Lower lobe of right lung (tissue), 2 donors: ENCODE measurements at places on chromosomes 7 and 10. TPM values are rescaled to one million over a fixed set of nuclear protein-coding genes. Genes with fewer than 3 reads are reported as not detected.

The HOXA11 gene
- not detected for total RNA-seq

The ANXA8L1 gene
- total RNA-seq = 15.7 TPM

The SEMA3D gene
- 8.0 TPM for total RNA-seq

The PRF1 gene
- total RNA-seq = 29.5 TPM

The NOS3 gene
- 15.1 TPM for total RNA-seq

The ZSCAN21 gene
- 8.4 TPM for total RNA-seq

The CAV1 gene
- 531 TPM for total RNA-seq

The TAS2R5 gene
- 2.2 TPM for total RNA-seq

The CPXM2 gene
- 6.3 TPM for total RNA-seq

The COL17A1 gene
- total RNA-seq = 0.32 TPM

The SGCE gene
- total RNA-seq = 47.1 TPM

The DPCD gene
- total RNA-seq = 12.9 TPM

The RAMP3 gene
- 183 TPM for total RNA-seq

- DNase-seq = no peak
Observed at GRCh38 chr10:122541541-122542002, 19.0 kb upstream of the DMBT1 start.

DNA sequence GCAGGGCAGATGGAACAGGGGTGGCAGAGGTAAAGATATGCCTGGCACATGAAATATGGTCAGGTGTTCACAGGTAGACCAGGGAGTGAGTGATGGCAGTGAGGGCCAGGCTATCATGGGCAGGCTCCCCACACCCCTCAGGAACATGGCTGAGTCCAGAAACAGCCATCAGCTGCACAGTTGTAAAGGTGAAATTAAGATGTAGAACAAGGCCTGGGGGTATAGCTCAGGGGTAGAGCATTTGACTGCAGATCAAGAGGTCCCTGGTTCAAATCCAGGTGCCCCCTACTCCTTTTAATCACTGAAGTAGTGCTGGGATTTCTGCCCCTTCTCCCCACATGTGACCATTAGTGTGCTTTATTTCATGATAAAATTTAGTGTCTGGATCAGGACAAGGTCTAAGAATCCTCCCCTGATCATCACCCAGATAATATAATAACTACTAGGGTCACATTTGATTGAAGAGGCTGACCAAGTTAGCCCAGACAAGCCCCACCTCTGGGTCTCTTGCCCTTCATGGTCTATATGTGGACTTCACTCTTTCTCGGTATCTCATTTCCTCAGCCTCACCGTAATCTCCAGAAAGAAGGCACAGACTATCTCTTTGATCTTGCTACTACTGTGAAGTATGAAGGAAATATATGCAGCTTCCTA is 69.0 kb downstream of the ZNF783 start:
- DNase-seq = no peak

DNA sequence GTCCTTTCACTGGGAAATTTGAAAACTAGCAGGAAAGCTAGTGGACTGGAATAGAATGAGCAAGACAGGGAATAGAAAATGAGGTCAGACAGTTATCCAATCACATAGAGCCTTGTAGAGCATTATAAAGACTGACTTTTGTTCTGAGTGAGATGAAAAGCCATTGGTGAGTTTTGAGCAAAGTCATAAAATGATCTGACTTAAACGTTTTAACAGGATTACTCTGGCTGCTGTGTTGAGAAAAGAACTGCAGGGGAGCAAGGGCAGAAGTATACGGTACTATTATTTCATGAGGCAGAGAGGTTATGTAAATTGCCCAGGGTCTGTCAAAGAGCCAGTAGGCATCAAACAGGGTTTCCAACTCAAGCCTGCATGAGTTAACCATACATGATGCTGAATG is 393.4 kb downstream of the TFEC start:
- DNase-seq = no peak

- DNase-seq = peak; percentile 23
Observed at GRCh38 chr10:71249996-71250395, 37.6 kb downstream of the UNC5B start.

DNA sequence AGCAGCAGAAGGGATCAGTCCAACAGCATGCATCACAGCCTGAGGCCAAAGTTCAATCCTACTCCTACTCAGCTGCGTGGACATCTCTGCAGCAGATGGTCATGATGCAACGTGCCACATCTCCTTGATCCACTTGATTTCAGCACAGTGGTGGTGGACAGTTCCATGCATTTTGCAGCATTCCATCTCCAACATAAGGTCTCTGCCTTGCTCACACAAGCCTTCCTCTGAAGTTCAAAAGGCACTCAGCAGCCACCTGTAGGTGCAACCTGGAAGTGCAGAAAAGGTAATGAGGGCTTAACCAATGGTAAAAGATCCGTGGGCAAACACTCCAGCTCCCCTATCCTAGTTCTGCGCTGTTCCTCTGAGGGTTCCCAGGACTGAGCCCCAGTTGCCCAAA is 57.5 kb upstream of the CHCHD3 start:
- no peak for DNase-seq

DNA sequence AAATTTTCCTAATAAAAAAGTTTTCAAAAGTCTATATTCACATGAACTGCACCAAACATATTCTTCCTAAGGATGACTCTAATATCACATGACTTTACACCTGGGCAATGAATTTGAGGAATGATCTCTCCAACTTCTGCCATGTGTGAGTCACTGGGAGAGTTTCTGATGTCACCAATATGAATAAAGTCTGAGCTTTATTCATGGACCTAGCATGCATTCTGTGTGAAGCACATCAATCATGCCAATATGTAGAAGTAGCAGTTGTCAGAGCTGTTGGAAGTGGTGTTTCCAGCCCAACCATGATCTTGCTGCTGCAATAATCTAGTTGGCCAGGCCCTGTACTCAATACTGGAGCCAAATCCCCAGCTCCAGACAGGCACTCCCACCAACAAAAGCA is 91.7 kb upstream of the IFRD1 start:
- no peak for DNase-seq

GRCh38 chr7:40586197-40586596 is 451.4 kb downstream of the SUGCT start:
- DNase-seq = no peak

- DNase-seq = no peak
Observed at GRCh38 chr7:68256295-68256694, 1259.7 kb downstream of the TYW1 start.

DNA sequence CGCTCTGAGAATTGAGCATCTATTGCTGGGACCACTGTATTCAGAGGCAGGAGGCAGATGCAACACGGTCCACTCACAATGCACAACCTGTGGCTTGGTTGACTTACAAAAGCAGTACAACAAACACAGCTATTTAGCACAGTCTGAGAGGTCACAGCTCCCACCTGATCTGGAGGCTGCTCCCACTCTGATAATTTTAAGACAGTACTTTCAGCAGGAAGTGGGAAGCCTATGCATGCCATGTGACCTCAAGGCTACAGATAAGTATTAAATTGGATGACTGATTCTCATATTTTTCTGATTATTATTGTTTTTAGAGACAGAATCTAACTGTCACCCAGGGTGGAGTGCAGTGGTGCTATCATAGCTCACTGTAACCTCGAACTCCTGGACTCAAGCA is 659.3 kb downstream of the PARD3 start:
- no peak for DNase-seq

GRCh38 chr10:110151467-110151866 is 55.9 kb upstream of the MXI1 start:
- peak; percentile 60 for DNase-seq

GRCh38 chr10:97895915-97896314 is 46.3 kb downstream of the GOLGA7B start:
- DNase-seq = no peak

GRCh38 chr7:35792472-35792871 is 8.4 kb upstream of the SEPTIN7 start:
- DNase-seq = no peak

DNA sequence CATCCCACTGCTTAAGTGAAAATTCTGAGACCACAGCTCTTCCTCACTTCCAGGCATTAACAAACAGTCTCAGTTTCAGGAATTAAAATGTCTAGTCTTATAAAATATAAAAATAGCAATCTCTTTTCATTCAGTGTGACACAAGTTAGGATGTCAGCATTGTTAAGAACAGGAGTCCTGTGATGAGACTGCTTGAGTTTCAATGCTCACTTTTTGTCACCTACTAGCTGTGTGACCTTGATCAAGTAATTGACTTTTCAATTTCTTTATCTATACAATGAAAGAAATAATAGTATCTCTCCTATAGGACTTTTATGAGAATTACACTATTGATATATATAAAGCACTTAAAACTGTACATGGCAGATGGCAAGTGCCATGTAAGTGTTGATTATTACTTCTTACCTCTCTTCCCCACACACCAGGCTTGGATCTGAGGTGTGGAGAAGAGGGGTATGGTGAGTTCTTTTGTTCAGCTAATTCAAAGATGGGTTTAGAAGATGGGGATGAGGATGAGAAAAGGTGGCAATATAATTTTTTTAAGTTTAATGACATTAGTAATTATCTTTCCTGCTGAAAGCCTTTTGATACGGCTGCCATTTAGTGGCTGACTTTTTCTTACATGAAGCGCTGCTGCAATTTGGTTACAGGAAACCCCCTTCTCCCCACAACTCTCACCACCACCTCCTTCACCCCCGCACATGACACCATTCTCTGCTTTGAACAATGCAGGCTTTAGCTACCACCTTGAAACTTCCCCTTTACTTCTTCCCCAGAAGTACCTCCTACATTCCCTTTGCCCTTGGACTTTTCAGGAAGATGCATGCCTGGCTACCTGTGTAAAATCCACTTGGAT is 20.8 kb upstream of the HYAL4 start:
- DNase-seq = no peak

GRCh38 chr7:143361552-143362130 is 872 bp downstream of the FAM131B start:
- no peak for DNase-seq

DNA sequence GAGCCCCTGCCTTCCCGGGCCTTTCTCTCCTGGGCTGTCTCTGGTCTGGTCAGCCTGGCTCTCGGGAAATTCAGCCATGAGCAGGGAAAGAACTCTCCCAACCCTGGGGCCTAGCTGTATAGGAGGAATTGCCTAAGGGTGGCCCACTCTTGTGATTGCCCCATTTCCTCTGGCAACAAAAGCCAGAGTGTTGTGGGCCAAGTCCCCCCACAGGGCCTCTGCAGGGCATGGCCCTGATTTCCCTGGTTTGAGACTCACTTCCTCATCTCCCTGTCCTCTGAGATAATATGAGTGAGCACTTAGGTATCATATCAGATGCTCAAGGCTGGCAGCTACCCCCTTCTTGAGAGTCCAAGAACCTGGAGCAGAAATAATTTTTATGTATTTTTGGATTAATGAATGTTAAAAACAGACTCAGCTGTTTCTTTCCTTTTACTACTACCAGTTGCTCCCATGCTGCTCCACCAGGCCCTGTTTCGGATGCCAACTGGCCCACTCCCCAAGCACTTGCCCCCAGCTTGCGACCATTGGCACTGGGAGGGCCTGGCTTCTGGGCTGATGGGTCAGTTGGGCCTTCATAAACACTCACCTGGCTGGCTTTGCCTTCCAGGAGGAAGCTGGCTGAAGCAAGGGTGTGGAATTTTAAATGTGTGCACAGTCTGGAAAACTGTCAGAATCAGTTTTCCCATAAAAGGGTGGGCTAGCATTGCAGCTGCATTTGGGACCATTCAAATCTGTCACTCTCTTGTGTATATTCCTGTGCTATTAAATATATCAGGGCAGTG is 11.4 kb downstream of the IRF5 start:
- DNase-seq = no peak

DNA sequence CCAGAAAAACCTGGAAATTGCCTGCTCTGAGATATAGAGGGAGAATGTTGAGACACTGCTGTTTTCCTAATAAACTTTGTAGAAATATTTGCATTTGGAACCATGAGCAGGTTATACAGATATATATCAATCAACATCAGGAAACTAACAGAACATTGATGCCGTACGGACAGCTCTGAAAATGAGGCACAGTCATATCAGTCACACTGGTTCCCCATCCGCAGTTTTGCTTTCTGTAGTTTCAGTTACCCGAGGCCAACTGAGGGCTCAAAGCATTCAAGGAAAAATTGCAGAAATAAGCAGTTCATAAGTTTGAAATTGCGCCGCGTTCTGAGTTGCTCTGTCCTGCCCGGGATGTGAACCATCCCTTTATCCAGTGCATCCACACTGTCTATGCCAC is 137.9 kb downstream of the KLF6 start:
- no peak for DNase-seq

DNA sequence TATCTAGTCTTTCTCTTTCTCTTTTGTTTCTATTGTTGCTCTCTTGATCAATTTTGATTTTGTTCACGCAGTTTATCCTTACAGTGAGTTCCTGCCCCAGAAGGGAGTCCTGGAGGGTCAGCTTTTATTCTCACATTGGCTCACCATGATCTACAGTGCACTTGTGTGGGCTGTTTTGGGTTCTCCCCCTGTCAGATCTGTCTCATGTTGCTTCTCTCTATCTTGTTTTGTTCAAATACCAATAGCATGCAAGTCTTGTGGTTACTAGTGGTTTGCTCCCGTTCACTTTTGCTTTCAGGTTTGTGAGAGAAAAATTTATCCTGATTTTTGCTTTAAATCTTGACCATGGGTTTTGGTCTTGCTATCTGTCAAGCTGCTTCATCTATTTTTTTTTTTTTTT is 74.3 kb downstream of the PTN start:
- no peak for DNase-seq

GRCh38 chr7:156722043-156722826 is 81.7 kb downstream of the RNF32 start:
- no peak for DNase-seq

GRCh38 chr10:117264782-117265181 is 23.9 kb downstream of the SLC18A2 start:
- no peak for DNase-seq

DNA sequence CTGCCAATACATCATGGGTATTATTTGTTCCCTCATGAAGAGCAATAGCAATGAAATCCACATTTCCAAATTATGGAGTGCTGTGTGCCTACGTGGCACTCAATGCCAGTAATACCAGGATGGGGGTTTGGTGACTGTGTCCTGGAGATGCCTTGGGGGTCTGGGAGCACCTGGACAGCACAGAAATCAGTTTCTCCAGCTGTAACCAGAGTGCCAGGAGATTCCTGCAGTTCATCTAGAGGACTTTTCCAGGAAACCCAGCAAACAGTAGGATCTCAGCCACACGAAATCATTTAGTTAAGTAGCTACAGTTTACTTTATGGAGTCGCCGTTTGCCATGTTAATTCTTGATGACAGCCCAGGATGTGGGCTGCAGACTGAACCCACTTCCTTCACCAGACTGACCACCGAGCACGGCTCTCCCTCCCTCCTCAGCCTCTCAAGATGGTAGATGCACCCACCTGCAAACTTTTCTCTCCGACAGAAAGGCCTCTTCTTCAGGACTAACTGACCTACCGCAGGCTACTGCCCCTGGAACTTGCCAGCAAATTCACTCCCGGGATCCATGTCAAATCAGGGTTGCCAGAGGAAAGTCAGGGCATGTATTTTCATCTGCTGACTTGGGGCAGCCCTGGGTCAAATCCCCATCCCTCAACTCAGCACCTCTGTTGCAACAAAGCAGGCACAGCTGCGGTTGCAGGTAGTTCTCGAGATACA is 30.3 kb downstream of the MKI67 start:
- DNase-seq = no peak

- no peak for DNase-seq
Observed at GRCh38 chr7:116328161-116328560, 117.8 kb downstream of the TES start.
